Stimulated activated CD8-positive, alpha-beta memory T cell treated with anti-CD3 and anti-CD28 coated beads, Interleukin-2, amount 100 ng/mL, for 1 hour (primary cell): ENCODE measurements at places on chromosomes 11 and 22.
A peak's percentile ranks its signal among the peaks of the same experiment; 100 is the strongest.

DNA sequence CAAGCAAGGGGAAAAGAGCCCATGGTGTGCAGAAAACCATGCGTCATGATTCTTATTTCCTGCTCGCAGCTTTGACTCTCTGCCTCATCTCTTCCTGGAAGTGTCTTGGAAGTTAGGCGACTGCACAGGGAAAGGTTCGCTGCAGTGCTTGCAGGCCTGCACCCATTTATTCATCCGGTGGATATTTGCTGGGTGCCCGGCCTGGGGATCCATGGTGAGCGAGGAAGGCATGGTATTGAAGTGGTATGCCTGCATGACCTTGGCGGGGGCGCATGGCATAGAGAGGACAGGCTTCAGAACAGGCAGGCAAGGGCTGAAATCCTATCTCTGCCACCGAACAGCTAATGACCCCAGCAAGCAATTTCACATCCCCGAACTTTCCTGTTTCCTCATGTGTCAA is 40.6 kb downstream of the FAM83F start:
- DNase-seq, result no peak

- no peak for DNase-seq
These were observed 21.5 kb upstream of the EFCAB6 start for GRCh38 chr22:43833286-43834240.

GRCh38 chr11:96969251-96969650 is 579.4 kb downstream of the JRKL start:
- DNase-seq, result no peak

- DNase-seq, result peak; percentile 11
These were observed 711 bp downstream of the MAP3K11 start for GRCh38 chr11:65613091-65613928.

- no peak for DNase-seq
These were observed 581.1 kb upstream of the ARHGAP42 start for GRCh38 chr11:100105982-100106358.

GRCh38 chr22:46259374-46259773 is 3.8 kb downstream of the PKDREJ start:
- DNase-seq, result no peak

DNA sequence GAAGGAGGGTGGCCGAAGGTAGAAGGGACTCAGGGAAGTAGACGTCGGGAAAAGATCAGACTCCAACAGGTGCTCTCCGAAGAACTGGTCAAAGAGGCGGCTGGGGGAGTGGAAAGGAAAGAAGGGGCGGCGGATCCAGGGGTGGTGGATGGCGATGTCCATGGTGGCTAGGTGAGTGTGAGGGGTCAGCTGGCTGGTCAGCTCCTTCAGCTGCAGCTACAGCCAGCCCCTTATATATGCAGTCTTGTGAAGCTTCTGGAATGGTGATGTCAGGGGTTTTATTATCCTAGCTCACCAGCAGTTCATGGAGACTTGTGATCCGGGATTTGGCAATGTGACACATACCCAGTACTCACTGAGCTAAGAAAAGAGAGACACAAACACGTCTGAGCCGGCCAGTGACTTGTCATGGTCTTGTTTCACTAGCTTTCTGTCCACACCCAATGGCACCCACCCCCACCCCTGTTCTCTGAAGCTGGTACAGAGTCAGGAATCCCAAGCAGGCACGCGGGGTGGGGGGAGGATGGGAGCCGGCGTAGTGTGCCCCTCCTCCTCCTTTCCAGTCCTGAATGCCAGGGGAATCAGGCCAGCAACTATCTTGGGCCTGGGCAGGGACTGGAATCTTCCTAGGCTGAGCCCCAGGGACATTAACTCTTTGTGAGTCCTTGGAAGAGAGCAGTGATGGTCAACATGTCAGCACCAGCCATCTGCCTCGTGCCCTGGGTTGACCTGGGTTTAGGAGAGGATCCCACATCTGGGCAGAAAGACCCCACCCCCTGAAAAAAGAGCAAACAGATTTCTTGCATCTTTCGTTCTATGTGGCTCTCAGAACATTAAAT is at the start of gene CRYAB:
Gene CRYAB, minus strand, starts transcription at position 208 of the 839 bp plus-strand sequence. Its CDS starts 46 bp downstream, at position 162.
- no peak for DNase-seq

DNA sequence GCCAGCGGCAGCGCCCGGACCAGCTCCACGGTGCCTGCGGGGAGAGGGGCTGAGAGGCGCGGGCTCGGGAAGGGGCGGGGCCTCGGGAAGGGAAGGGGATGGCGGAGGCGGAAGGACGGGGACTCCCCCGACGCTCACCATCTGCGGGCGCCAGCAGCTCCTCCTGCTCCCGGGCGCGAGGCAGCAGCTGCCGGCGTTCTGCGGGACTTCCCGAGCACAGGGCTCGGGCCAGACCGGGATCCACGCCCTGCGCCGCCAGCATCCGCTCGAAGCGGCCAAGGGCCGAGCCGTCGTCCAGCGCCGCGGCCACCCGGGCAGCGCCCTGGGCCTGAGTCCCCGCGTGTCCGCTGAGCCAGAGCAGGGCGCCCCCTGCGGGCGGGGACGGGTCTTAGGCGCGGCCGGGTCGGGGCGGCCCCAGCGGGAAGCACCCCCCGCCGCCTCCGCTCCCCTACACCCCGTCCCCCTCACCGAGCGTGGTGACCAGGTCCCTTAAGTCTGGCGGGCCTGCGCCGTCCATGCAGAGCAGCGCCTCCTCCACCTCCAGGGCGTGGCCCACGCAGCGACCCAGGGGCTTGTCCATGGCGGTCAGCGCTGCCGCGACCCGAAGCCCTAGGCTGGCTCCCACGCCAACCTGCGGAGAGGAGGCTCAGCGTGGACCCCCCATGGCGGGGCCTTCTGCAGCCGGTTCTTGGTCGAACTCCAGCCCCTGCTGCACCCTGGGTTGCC is 873 bp upstream of the SCO2 start:
- peak; percentile 58 for DNase-seq

DNA sequence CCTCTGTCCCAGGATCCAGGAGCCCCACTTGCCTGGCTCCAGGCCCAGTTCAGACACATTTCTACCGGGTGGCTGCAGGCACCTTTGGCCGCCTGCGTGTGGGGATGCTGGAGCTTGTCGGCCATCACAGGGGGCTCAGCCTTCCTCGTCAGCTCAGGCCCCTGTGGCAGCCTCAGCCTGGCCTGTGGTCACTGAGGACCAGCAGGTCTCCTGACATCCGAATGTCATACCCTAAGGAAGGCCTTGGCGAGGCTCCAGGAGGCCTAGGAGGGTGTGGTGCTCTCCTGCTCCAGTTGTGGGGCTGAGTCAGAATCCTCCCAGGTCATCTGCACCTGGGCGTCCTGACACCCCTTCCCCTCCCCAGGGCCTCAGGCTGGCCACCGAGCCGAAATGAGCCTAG is 14.9 kb upstream of the SOX10 start:
- no peak for DNase-seq

DNA sequence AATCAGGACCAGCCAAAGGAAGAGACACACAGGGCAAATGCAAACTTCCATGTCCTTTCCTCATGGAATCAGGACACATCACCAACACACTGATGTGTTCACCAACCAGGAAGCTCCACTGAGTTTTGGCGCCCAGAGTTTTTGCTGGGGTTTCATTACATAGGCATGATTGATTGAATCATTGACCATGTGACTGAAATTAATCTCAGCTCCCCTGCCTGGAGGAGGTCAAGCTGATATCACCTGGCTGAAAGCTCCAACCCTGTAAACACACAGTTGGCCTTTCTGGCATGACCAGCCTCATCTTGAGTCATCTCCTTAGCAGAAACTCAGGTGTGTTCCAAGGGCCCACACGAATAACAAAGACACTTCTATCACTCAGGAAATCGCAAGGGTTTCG is 133.2 kb downstream of the TRIM29 start:
- no peak for DNase-seq

- no peak for DNase-seq
These were observed 20.9 kb downstream of the TP53AIP1 start for GRCh38 chr11:128921793-128922192.

DNA sequence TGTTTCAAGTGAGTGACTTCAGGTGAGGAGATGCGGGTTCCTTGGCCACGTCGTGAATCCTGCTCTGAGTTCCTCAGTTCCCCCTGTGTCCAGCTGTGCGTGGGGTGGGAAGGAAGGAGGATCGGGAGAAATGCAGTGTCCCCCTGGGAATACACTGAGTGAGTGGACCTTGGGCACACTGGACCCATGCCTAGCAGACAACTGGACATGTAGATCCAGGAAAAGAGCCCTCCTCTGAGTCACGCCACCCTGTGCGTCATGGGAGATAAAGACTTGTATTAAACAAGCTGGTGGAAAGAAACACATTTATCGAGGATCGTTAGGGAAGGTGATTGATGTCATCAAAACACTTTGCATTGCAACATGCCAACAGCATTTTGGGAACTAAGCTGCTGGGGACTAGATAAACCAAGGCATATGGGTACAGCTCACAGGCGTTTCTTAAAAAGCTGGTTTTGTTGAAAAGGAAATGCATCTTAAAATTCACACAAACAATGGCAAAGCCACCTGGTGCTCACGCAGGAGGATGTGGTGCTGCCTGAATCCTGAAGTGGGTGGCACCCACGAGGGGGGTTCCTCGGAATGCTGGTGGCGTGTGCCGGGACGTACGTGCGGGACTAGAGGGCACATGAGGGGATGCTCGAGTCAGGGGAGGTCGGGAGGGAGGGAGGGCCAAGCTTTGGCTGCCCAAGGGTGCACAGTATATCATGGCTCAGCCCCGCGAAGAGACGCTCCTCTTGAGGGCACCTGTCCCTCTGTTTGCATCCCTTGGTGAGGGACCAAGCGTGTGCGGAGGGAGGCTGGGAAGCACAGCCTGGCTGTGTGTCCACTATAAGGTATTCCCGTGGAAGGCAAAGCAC is 303.5 kb downstream of the TBC1D22A start:
- no peak for DNase-seq
